ENCODE measurements at places on chromosomes 7 and 10.

GRCh38 chr7:22726907-22727713 lies at the start of gene IL6:
Gene IL6 (plus strand): TSS chr7:22727200. CDS start chr7:22727263, 63 bp downstream.
- H3K36me3 ChIP-seq: no peaks in the 10 kb centered on the region
- peaks cover 31% of the 10 kb centered on the region for H3K27me3 ChIP-seq
- H3K4me1 ChIP-seq: peaks cover 13% of the 10 kb centered on the region
- no peak within 1 kb of the TSS for H3K27ac ChIP-seq

DNA sequence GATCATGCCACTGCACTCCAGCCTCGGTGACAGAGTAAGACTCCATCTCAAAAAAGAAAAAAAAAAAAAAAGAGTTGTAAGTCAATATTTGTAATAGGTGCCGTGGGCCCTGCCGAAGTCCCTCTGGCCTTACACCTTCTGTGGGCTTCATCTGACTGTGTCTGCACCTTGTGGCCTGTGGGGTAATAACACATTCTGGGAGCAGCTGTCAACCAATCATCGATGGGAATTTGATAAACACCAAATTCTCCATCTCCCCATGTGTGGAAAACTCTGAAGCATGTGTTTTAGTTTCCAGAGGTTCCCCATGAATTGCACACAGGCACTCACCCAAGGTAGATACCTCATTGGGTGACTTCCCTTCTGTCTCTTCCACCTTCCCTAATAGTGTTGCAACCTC lies 10.8 kb downstream of the ZNF394 start:
- no peak for DNase-seq
- no peaks in the 10 kb centered on the region for H3K27me3 ChIP-seq
- H3K27ac ChIP-seq: no peak overlapping the region
- peaks cover 37% of the 10 kb centered on the region for H3K36me3 ChIP-seq

DNA sequence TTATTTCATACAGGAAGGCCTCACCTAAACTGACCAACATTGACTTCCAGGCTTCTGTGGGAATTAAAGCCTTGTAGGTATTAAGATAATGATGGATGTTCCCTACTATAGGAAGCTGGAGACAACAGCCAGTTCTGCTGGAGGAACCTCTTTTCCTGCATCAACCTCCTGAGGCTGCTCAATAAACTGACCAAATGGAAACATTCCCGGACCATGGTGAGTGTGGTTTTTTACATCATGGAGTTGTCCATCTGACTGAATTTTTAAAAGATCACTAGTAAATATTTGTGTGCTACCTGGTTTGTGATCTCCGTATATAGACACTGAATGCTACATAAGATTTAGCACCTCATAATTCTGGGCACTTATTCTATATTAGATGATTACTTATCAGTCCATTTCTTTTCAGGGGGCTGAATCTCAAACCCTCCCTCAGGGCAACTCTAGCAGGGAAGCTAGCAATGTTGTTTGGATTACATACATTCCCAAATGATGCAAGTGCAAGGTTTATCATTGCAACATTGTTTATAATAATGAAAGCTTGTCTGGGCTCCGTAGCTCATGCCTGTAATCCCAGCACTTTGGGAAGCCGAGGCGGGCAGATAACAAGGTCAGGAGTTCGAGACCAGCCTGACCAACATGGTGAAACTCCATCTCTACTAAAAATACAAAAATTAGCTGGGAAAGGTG lies 21.5 kb upstream of the SMKR1 start:
- no peaks in the 10 kb centered on the region for H3K36me3 ChIP-seq
- H3K27me3 ChIP-seq: no peaks in the 10 kb centered on the region
- no peak overlapping the region for H3K27ac ChIP-seq
- H3K4me3 ChIP-seq: no peak overlapping the region
- no peaks in the 10 kb centered on the region for H3K4me1 ChIP-seq

DNA sequence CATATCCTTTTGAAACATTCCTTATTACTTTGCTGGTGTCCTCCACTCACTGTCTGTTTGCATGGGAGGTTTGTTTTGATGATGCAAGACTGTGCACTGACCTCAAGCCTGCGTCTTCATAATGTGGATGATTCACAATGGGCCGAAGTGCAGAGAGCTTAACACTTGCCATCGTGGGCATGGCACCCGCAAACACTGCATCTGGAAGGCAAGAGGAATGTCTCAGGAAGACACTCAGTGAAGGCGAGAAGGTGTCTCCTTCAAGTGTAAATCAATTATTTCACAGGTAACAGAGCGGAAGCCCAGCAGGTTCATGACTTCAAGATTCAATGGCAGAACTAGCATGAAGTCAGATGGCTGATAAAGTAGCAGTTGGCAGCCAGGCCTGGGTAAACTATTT lies 98.1 kb downstream of the DPY19L1 start:
- no peak overlapping the region for H3K27ac ChIP-seq
- no peak for DNase-seq
- no peak overlapping the region for H3K4me3 ChIP-seq

DNA sequence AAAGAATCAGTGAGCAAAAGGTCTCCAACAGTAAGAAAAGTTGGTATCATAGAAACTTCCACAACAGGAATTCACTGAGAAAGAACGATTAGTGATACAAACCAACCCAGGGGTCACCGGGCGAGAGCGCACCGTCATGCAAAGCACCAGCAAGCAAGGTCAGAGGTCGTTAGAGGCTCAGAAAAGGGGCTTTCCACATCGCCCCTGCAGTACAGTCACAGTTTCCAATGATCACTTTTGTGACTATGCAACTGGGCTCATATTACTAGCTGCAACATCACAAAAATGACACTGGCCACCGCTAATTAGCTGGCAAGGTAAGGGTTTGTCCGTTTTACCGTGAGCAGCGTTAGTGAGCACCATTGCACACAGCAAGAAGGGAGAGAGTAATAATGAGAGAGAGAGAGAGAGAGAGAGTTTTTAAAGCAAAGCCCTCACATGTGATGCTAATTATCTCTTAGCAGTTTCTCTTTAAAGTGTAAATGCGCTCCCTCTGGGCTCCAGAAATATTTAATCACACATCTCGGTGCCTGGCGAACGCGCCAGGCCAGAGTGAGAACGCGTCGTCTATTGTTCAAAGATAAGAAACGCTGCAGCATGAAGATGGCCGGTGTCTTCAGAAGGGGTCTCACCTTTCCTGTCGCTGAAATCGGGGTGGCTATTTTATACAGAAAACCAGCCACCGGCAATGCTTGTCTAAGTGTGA lies 237.5 kb downstream of the DNAJB6 start:
- no peak overlapping the region for H3K4me3 ChIP-seq
- peaks cover 15% of the 10 kb centered on the region for H3K36me3 ChIP-seq
- no peak overlapping the region for H3K27ac ChIP-seq
- H3K27me3 ChIP-seq: peaks cover 33% of the 10 kb centered on the region
- no peak for DNase-seq
- H3K4me1 ChIP-seq: peaks cover 24% of the 10 kb centered on the region
